Aorta (tissue), 5 donors: ENCODE measurements at places on chromosomes 7 and 10. TPM values are rescaled to one million over a fixed set of nuclear protein-coding genes. Genes with fewer than 3 reads are reported as not detected.
A peak's percentile ranks its signal among the peaks of the same experiment; 100 is the strongest.

- DNase-seq = no peak
These were observed 17.9 kb upstream of the NEUROD6 start for GRCh38 chr7:31358467-31358866.

- DNase-seq = no peak
These were observed 18.3 kb downstream of the UBN2 start for GRCh38 chr7:139249179-139249810.

The FAM20C gene
- 88.3 TPM for total RNA-seq

- DNase-seq = no peak
These were observed 38.2 kb downstream of the PARP12 start for GRCh38 chr7:140024585-140024984.

The HGF gene
- total RNA-seq = 55.9 TPM

- DNase-seq = no peak
These were observed 168.3 kb downstream of the CHRM2 start for GRCh38 chr7:137036768-137037167.

The GPR85 gene
- 2.5 TPM for total RNA-seq

GRCh38 chr10:119776536-119776935, 50.7 kb downstream of the INPP5F start:
- no peak for DNase-seq

DNA sequence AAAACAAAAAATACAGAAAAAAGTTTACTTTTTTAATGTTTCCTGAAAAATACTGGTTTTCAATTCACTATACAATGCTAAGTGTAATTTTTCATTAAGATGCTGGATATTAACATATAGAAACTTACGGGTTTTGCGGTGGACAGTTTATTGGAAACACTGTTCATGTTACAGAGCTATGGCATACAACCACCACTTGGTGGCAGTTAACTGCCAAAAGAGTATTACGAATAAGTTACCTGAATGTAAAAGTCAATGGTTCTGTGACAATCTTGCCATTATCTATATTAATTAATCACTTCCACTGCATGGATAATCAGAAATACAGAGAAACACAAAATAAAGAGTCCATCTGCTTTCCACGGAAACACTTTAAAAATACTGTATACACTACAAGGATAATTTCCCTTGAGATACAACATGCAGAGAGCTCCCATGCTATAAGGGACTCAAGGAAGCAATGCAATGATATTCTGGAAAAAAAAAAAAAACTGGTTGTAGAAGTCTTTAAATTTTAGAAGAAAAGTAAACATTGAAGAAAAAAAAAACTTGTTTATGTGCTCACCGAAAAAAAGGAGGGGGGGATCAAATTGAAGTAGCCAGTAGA, 97.0 kb downstream of the TPK1 start:
- DNase-seq = no peak

The C7orf57 gene
- not detected for total RNA-seq

GRCh38 chr10:116080553-116080952, 192.5 kb downstream of the GFRA1 start:
- DNase-seq = no peak

DNA sequence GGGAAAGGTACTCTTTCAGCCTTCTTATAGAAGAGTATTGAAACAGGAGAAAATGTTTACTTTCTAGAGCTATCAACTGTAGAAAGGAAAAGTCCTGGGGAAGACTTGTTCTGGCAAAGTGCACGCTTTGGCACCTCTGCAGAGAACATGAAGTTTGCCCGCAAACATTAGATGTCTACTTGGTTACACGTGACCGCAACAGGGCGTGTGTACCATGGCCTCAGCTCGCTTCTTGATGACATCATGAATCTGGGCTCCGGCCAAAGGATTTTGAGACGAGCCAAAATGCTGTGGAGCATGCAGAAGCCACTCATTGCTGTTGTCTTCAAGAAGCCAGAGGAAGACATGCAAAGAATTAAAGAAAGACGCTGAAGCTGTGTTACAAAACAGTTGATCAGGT, 8.6 kb upstream of the TAS2R60 start:
- DNase-seq = peak; percentile 57

- DNase-seq = no peak
These were observed 825 bp downstream of the MRPL32 start for GRCh38 chr7:42932811-42933591.

DNA sequence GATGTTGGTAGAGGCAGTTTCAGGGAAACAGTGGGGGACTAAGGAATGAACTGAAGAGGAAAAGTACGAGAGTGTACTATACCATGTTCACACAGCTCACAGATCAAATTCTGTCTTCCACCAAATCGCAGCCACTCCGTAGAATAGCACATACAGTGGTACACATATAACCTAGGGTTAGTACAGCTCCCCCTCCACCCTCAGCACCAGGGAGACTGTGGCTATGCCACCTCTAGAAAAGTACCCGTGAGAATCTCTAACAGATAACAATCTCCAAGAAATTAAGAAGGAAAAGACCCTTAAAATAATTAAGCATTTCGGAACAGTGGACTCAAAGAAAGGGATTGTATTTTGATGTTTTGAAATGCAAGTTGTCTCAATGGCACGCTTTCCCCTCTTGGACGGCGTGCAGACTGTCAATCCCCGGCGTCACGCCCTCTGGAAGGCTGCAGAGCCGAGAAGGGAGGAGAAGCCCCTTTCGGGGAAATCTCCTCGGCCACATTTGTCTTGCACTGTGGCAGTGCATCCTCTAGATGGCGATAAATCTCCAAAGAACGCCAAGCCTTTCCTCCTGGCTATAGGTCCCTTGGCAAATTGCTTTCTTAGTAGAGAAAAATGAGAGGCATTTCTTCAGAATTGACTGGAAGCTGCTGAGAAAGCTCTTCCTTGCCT, 345.0 kb downstream of the REEP3 start:
- peak; percentile 48 for DNase-seq

- peak; percentile 68 for DNase-seq
These were observed 1.4 kb downstream of the RBP3 start for GRCh38 chr10:47349516-47349915.

The MGMT gene
- total RNA-seq = 13.4 TPM

GRCh38 chr10:100742936-100743335, 2.4 kb upstream of the PAX2 start:
- no peak for DNase-seq

GRCh38 chr10:100888957-100889356, 23.8 kb upstream of the SLF2 start:
- DNase-seq = no peak

The MUC12 gene
- 0.24 TPM for total RNA-seq

DNA sequence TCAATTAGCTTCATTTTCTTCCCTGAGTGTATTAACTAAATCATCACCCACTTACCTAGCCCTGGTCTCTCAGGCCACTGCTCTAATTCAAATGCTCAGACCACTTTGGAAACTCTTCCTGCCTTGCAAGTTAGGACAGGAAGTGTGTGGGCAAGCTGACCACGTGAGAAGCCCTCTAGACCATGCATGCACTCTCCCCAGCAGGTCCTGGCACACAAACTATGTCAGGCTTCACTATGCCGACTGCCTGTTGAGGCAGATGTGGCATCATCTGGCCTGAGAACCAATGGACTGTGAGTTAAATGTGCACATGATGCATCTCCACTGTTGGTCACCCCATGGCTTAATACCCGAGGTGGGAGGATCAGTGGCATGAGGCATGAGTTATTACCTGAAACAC, 439.6 kb downstream of the GRID1 start:
- DNase-seq = no peak

- no peak for DNase-seq
These were observed 3.2 kb downstream of the MMS19 start for GRCh38 chr10:97494863-97495506.

GRCh38 chr10:31042670-31043069, 11.0 kb upstream of the ZNF438 start:
- no peak for DNase-seq

DNA sequence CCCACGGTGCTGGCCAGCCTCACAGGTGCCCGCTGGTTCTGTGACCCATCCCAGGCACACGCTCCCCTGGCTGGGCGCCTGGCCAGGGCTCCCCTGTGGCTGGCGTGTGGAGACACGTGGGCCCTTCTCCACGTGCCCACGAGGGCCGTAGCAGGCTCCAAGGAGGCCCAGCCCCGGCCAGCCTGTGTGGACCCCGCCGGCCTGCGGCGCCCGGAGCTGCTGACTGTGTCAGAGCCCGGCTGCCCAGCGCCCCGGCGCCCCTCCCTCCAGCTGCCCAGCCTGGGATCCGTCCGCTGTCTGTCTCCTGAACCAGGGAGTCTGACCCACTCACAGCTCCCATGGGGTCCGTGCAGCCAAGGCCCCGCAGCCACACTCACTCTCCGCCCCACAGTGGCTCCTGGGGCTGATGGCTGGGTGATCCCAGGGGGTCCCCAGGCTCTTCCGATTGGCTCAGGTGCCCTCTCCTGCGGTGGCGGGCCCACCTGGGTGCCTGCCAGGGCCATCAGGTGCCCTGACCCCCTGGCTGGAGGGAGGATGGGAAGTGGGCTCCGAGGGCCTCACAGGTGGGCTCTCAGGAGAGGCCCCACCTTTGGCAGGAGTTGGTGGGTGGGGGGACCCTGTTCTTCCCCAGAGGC, 9.6 kb downstream of the TMEM184A start:
- no peak for DNase-seq

DNA sequence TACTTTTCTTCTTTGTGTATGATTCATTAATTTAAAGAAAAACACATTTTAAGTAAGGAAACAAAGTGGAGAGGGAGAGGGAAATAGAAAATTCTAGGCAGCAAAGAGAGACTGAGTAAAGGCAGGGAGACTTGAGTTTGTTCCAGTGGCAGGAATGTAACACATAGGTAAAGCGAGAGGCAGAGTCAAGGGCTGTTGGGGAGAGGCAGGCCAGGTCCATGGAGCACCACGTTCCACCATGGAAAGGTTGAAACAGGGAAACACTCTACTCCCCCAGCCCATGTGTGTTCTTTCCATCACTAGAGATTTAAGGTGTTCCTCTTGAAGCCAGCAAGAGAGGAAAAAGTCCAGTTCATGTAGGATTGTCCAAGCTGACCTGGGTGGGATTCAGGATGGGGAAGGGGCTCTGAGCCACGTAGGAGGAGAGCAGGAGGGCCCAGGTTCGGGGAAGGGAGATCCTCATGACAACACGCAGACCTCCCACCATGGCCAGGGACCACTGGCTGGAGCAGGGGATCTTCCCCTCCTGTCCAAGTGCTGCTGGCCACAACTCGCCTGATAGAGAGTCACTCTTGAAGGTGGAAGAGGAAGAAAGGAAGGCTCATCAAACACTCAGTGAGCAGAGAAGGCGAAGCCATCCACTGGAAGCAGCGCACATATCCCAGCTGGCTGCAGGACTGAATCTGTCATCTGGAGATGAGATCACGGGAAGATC, 666.4 kb upstream of the MKI67 start:
- DNase-seq = no peak

The C10orf53 gene
- not detected for total RNA-seq

The ACTR3C gene
- 1.2 TPM for total RNA-seq
